Cardiac septum (tissue), 1 donor: ENCODE measurements at places on chromosomes 6 and 20. TPM values are rescaled to one million over a fixed set of nuclear protein-coding genes. Genes with fewer than 3 reads are reported as not detected.

DNA sequence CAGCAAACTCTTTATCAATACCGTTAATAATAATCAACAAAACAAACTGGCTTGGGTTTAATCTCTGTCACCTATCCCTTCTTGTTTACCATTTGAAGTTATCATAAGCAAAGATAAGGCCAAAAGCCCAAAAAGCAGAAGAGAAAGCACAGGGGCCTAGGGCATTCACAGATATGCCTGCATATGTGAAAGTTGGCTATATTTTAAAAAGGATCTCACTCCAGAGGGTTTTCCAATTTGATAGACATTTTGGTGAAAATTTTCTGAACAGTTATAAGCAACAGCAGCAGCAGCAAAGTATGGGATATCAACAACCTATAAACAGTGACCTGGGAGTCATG lies 101.1 kb downstream of the ATXN1 start:
- no peak for DNase-seq

DNA sequence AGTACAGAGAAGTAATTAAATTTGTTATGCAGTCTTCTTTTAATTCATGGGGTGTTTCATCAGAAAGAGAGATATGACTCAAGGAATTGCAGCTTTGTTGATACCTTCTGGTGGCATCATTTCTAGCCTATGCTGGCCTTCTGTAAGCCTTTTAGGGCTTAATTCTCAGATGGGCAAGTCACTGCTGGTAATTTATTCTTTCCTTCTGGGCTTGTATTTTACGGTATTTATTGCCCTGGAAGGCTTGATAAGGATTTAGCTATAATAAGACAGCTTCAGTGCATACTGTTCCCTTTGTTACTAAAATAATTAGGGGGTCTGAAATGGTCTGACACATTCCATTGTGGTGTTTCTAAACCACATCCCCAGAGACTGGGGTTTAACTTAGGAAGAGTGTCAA lies 57.9 kb upstream of the EMILIN3 start:
- no peak for DNase-seq

The NT5E gene
- total RNA-seq, result 5.9 TPM

The MAS1 gene
- total RNA-seq, result 0.03 TPM

DNA sequence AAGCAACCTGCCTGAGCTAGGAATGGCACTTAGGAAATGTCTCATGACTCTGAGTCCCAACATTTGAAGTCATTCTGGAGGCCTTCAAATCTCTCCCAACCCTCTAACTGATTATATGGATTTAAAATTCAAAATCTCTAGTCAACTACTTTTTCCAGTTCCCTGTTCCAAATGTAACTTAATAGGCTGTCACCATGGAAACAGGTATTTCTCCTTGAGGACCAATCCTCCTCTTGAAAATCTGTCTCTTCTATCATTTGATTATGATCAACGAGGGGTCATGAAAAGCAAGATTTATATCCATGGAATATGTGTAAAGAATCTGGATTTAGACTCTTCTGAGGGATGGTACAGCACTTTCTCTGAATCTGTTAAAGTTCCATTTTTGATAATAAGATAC lies 127.3 kb upstream of the DTNBP1 start:
- no peak for DNase-seq

The CTAGE9 gene
- not detected for total RNA-seq

The ELMO2 gene
- 35.0 TPM for total RNA-seq

The SEMG1 gene
- not detected for total RNA-seq

GRCh38 chr6:119196715-119197114 lies 118.3 kb upstream of the FAM184A start:
- no peak for DNase-seq

DNA sequence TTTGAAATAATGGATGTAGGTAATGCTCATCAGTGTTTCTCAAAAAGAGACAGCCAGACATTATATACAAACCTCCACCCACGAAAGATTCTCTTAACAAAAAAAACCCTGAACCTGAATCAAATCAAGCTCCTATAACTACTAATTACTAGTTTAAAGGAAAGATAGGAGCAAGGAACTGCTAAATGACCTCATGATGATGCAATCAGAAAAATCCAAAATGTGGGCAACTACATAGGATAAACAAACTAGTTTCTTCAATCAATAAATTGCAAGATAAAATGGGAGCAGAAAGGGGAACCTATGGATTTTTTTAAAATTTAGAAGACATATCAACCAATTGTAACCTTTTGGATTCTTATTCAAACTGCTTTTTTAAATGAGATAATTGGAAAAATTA lies 43.2 kb upstream of the TMEM30A start:
- no peak for DNase-seq

The PRDM13 gene
- total RNA-seq, result not detected

- DNase-seq, result no peak
These were observed 956.5 kb downstream of the TFAP2A start for GRCh38 chr6:9458424-9458823.

The RIMS4 gene
- 0.27 TPM for total RNA-seq

GRCh38 chr20:59002874-59003399 lies 4.1 kb downstream of the CTSZ start:
- DNase-seq, result peak; percentile 75

The PARD6B gene
- total RNA-seq, result 3.7 TPM

DNA sequence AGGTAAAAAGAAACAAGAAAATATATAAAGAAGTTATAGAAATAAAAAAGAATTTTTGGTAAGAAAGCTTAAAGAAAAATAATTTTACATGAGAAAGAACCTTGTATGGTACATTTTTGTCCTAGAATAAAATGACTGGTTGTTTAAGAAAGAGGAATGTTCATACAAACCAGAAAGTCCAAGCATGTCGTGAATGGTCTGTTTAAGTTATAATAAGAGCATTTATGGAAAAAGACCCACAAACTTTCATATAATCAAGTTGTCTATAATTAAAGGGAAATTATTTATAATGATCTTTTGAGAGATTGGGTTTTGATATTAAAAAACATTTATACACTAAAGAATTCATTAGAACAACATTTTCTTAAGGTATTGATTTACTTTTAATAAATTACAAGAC lies 27.8 kb upstream of the FAM110A start:
- no peak for DNase-seq

The PLA2G7 gene
- total RNA-seq, result 0.46 TPM
